ENCODE measurements at places on chromosomes 7 and 10.

DNA sequence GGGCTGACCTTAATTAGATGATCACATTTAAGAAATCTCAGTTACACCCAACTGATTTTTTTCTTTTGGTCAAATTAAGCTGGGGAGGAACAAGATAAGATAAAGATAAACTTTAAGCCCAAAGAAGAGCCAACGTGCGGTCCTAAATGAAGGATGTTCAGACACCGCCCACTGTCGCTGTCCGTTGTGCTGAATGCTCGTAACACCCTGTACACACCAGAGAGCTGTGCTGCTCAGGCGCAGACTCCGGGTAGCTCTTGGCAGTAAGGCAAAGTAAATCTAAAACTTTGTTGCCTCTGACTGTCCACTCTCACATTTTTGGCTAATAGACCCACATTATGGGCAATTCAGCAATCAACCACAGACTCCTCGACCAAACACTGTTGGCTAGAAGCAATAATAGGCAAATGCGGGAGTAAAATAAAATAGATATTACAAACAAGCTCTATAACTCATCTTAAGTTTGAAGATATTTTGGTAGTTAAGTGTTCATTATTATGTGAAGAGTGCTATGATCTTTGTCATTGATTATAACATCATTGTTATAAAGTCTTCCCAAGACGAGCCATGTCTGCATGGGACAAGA, 57.1 kb downstream of the PLPP4 start:
- DNase-seq, result no peak

GRCh38 chr10:84550756-84551436, 222.5 kb downstream of the CCSER2 start:
- DNase-seq, result no peak

GRCh38 chr10:114499116-114499515, 94.8 kb upstream of the AFAP1L2 start:
- DNase-seq, result no peak

DNA sequence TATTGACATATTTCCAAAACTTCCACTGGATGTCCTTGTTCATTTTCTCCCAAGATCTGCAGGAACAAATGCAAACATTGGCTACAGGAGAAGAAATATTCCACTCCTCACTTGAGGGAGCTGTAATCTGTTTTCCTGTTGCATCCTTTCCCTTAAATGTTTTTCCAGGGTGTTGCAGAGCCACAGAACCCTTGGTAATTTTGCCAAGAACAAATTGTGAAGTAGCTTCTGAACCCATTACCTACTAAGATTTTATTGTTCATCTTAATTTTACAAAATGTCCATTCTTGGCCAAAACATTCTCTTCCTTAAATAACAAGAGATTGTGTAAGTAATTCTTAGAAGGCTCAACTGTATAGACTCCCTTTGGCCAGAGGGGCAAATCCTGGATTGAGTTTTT, 177.0 kb downstream of the GNAT3 start:
- no peak for DNase-seq

DNA sequence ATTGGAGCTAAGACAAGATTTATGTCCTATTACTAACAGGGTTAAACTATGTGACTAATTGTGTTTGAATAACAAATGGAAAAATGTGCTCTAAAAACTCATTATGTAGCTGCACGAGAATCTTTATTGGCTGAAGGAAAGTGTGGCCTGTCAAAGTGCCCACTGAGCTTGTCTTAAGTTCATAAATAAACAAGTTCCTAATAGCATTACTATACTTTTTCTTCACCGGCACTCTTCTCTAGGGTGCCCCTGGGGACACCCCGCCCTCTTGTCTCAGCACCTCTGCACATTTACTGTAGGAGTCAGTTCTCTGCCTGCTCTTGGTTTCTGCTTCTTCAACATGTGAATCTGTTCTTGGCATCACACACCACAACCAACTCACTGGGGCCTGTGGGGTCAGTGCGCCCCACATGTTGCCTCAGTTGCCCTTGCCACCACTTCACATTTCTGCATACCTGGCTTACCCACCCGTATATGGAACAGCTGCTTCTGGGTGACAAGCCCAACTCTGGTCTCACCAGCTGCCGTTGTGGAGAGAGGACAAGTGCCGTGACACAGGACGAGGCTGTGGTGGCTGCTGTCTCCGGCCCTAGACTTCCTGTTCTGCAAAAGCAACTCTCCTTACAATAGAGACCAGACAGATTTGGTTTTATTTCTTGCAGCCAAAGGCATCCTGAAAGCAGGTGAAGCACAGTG, 96.3 kb upstream of the DDC start:
- no peak for DNase-seq

DNA sequence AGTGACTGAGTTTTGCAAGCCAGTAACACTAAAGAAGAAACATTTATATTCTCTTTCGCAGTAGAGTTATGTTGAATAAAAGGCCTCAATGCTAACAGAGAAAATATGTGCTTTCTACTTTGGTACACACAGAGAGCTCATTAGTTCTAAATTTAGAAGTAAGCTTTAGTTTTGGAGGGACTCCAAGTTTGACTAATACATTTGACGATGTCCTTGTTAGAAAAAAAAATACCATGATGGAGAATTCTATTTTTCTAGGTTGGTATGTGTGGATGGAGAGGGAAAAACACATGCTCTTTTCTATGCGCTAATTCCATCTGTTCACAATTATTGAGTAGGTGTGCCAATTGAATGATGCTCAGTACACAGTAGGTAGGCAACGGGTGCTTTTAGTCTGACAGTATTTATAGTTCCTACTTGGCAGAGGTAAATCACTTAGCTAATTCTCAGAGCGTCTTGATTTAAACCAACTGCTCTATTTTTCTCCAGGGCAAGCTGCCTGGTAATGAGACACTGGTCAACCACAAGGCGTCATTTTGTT, 327.2 kb upstream of the AKR1E2 start:
- DNase-seq, result no peak

GRCh38 chr10:67664942-67665341, 31.1 kb downstream of the CTNNA3 start:
- DNase-seq, result no peak

DNA sequence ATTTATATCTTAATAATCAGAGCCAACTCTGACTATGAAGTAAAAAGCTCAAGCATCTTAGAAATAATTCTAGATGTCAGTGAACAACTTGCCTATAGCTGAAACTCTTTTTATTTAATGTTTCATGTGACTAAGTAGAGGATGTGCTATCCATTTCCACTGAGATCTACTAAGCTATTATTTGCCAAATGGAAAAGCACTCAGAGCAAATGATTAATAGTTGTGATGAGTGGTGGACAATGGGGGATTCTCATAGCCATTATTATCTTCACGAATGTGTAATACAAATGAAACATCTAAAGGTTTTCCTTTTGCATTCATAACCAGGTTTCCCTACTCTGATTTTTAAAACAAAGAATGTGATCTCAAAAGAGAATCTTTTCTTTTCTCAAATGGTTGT, 126.6 kb upstream of the GNAI1 start:
- no peak for DNase-seq

- DNase-seq, result no peak
Observed at GRCh38 chr7:100642534-100642907, 1.2 kb upstream of the TFR2 start.

DNA sequence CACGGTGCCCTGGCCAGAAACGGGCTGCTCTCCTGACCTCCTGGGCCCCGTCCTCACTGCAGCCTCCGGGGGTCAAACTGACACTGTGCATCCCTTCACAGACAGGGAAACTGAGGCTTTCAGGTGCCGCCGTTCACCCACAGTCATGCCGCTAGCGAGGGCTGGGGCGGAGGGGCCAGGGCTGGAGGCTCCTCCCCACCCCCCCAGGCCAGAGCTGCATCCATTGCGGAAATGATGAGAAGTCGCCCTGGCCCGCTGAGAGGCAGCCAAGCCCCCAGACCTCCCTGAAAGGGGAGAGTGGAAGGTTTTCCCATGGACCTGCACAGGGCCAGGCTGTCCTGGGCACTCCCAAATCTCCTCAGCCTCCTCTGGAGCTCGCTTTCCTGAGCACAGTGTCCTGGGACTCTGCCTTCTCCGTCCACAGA, 16.5 kb upstream of the INPP5A start:
- DNase-seq, result no peak

- no peak for DNase-seq
Observed at GRCh38 chr7:38938001-38938485, 29.1 kb upstream of the VPS41 start.

GRCh38 chr7:92729172-92729571, 107.2 kb downstream of the CDK6 start:
- no peak for DNase-seq

GRCh38 chr10:104139221-104139620, 17.2 kb downstream of the SFR1 start:
- no peak for DNase-seq

DNA sequence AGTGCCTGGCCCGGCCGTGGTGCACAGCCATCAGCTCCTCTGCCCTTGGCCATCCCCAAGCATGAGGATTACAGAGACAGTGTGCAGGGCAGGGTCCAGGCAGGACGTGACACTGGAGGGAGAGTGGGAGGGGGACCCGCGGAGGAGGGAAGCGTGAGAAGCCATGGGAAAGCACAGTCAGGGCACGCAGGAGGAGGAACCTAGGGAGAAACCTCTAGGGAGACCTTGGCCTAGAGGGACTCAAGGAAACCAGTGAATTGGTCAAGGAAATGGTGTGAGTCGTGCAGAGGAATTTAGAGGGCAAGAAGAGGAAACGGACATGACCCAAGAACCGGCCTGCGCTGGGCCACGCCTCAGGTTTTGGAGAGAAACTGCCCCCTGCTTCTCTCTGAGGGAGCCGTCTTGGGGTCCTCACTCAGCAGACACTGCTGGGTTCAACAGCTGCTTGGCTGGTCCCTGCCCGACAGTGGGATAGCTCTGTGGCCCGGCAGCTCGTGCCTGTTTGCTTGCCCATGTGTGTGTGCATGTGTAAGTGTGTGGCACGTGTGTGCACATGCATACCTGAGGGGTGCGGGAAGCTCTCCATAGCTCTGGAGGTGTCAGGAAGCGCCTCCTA, 3.2 kb downstream of the OPN4 start:
- no peak for DNase-seq

- no peak for DNase-seq
Observed at GRCh38 chr10:11282156-11282555, 264.5 kb downstream of the CELF2 start.

DNA sequence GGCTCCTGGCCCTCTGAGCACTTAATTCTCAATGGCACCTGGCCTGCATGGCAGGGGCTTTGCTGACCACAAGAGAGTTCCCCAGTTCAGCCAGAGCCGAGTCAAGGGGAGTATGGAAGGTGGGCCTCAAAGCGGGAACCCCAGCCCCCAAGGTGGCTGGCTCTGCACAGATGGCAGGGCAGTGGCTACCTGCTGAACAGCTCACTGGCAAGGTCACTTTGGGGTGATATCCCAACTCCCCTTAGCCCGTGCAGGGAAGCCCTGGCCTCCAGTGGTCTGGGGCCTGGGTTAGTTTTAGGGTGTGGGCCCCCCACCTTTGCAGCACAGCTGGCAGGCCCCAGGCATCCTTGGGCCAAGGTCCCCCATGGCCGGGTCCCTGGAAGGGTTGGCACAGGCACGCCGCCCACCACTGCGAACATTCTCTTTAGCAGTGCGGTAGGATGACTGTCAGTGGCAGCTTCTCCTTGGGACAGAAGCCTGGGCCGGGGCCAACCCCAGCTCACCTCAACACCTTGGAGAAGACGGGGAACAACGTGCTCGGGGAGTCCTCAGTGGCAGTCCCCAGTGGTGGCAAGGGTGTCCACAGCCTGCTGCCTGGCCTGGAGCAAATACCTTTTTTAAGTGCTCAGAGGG, 36.8 kb downstream of the PPIF start:
- no peak for DNase-seq

GRCh38 chr10:107542607-107543006, 378.1 kb upstream of the SORCS1 start:
- no peak for DNase-seq

DNA sequence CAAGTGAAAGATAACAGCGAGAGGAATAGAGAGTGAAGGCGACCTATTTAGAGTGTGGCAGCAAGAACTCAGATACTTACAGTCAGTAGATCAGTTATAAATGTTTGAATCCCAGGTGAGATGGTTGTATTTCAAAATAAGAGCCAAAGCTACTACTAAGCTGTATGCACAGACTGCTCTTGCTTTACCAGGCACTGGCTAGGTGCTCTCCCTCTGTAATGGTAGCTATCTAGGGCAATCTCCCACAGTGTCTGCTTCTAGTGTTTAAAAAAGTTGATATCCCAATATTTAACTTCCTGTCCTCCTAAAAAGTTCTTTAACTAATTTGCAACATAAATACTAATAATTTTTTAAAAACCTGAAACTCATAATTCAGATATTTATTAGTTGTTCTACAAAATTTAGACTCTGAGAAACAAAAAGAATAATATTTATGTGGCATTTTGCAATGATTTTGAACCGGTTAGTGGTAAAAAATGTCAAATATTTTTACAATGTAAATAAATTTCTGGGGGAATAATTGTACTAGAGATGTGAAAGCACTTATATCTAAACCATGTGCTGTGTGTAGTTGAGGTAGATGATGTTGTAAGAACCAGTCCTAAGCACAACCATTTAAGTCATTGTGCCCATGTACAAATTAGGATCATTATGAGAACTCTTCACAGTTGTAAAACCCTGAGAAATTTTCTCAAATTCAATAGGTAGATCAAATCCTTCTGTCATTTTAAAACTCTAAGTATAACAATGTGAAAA, 349.3 kb upstream of the SEMA3D start:
- DNase-seq, result no peak

DNA sequence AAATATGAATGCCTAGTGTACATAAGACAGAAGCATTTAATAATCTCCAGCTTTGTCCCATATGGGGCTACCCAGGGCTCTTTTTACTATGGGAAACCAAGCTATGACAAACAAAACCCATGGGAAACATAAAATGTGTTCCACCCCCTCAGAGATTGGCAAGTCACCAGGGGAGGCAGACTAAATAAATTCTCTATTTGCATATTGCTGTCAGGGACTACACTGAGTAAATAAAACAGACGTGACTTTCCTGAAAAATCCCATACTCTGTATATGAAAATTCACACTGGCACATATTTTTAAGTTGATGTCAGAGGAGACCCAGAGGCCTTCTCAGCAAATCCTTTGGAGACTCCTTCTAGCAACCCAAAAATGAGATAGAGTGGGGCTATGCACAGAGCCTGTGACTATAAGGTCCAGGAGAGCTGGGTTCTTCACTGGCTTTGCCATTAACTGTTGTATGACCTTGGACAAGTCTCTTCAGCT, 44.0 kb upstream of the HPSE2 start:
- DNase-seq, result no peak

DNA sequence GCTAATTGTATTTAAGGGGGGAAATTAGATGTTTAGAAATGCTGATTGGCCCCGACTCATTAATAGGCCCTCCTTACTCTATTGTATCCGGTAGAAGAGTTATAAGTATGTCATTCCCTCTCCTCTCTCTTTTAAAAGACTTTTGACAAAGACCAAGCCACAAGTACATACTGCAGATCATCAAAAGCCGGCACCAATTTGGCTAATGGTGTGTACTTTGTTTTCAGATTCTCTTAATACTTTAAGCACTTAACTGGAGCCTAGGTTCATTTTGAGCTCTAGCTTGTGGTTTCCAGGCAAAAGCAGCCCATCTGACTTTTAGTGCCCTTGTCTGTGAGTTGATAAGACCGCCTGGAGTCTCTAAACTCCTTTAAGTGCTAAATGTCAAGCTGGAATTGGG, 210.0 kb upstream of the LYZL1 start:
- DNase-seq, result no peak
